Activated CD8-positive, alpha-beta memory T cell treated with anti-CD3 and anti-CD28 coated beads for 36 hours (primary cell): ENCODE measurements at places on chromosomes 16 and 17. TPM values are rescaled to one million over a fixed set of nuclear protein-coding genes. Genes with fewer than 3 reads are reported as not detected.

Gene SEPTIN1
- total RNA-seq = 194 TPM

Gene SOX8
- 0.61 TPM for total RNA-seq

Gene PERCC1
- 0.70 TPM for total RNA-seq

Gene PPM1E
- not detected for total RNA-seq

Gene CA5A
- total RNA-seq = not detected

Gene GOSR2
- total RNA-seq = 56.5 TPM

Gene C1QTNF8
- total RNA-seq = not detected

Gene TBC1D3C
- total RNA-seq = 1.1 TPM

Gene FOXL1
- total RNA-seq = not detected

Gene NEUROD2
- not detected for total RNA-seq

Gene TBC1D3I
- total RNA-seq = 0.36 TPM

Gene TP53TG3
- total RNA-seq = not detected

Gene FAM117A
- total RNA-seq = 17.7 TPM

Gene ZNF629
- 5.4 TPM for total RNA-seq

Gene CES1
- not detected for total RNA-seq

Gene SRL
- total RNA-seq = not detected

Gene TMIGD1
- not detected for total RNA-seq

Gene GAST
- not detected for total RNA-seq

Gene OVCA2
- 46.2 TPM for total RNA-seq

Gene GINS2
- total RNA-seq = 75.6 TPM

Gene NPIPB9
- 0.67 TPM for total RNA-seq

Gene TBX6
- 1.7 TPM for total RNA-seq

Gene BCL6B
- total RNA-seq = 0.86 TPM

Gene SMIM36
- not detected for total RNA-seq

Gene CCDC144A
- 1.7 TPM for total RNA-seq

Gene PRR35
- total RNA-seq = not detected

Gene ZFP3
- 2.6 TPM for total RNA-seq

Gene CCL3
- total RNA-seq = 1,562 TPM

Gene MYO1D
- 12.5 TPM for total RNA-seq

Gene KRT20
- not detected for total RNA-seq

Gene CD300H
- total RNA-seq = not detected

Gene TCAP
- total RNA-seq = 0.82 TPM

Gene G6PC3
- total RNA-seq = 36.5 TPM

Gene TPSB2
- total RNA-seq = not detected

Gene SCNN1B
- total RNA-seq = not detected

Gene CCT6B
- total RNA-seq = 0.99 TPM

Gene KRT31
- total RNA-seq = not detected
